ENCODE measurements at places on chromosomes 16 and 17. TPM values are rescaled to one million over a fixed set of nuclear protein-coding genes. Genes with fewer than 3 reads are reported as not detected.

DNA sequence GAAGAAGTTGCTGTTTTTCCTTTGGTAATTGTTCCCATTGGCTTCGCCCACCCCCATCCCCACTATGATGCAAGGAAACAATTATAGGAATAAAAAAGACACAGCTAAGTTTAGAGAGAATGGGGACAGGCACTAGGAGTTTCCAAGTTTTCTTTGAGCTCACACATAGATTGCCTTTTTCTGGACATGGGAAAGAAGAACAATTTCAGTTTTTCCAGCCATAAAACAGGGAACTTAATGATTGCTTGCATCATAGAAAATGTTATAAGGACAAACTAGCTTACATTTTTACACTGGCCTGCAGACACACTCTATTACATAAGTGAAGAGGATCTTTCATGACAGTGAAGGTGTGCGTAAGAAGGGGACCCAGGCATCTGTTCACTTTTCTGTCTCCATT is 142.3 kb upstream of the ZFHX3 start:
- no peaks in the 10 kb centered on the region for H3K36me3 ChIP-seq
- H3K27me3 ChIP-seq, result no peaks in the 10 kb centered on the region
- peaks cover 23% of the 10 kb centered on the region for H3K4me1 ChIP-seq
- H3K4me3 ChIP-seq, result no peak overlapping the region

DNA sequence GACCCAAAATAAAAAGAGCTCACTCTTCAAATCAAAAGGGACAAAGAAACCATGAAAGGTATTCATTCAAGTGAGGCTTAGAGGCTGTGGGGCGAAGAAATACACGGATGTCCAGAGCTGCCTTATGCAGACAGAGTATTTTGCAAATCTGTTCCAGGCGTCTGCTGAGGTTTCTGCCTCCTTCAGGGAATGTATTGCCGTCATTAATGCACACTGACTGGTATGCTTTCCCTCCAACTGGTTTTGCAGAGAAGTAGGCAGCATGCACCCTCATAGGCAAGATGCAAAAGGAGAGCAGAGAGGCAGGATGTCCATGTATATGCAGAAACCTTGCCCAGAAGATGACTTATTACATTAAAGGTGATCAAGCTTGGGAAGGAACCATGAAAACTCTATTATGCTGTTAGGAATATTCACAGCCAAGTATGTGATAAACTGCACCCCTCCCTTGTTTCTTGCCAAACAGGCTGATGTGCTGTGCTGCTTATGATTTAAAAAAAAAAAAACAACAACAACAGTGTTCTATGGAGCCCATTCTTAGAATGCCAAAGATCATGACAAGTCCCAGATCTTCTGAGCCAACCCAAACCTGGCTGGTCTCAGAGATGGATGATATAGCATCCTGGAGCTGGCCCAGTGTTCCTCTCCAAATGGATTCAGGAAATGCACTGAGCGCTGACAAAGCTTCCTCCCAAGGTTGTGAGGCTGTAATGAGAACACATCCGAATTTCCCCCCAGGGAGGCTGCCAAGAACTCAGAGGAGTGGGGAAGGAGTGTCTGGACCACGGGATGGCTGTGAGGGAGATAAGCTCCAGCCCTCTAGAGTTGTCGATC is 77.6 kb upstream of the HLF start:
- DNase-seq, result no peak
- peaks cover 3% of the 10 kb centered on the region for H3K36me3 ChIP-seq
- H3K27ac ChIP-seq, result no peak overlapping the region
- no peaks in the 10 kb centered on the region for H3K27me3 ChIP-seq
- H3K4me1 ChIP-seq, result no peaks in the 10 kb centered on the region

DNA sequence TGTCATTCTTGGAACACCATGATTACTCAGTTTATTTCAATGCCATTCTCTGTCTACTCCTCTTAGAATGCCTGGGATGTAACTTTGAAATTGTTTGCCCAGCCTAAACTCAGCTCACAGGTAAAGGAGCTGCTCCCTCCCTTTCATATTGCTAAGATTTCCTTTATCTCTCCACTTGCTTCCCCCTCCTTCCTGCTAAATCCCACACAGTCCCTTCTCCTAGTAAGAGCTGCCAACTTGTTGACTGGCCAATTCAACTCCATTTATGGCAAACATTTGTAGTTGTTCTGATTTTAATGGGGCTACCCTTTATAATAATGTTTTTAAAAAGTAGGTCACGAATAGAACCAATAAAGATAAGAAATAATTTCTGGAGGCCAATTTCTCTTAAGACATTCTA is 146.1 kb downstream of the SKAP1 start:
- no peak for DNase-seq
- H3K36me3 ChIP-seq, result no peaks in the 10 kb centered on the region
- H3K4me1 ChIP-seq, result no peaks in the 10 kb centered on the region
- no peak overlapping the region for H3K4me3 ChIP-seq
- no peak overlapping the region for H3K27ac ChIP-seq

- no peaks in the 10 kb centered on the region for H3K27me3 ChIP-seq
- H3K4me3 ChIP-seq, result no peak overlapping the region
- H3K27ac ChIP-seq, result no peak overlapping the region
- H3K36me3 ChIP-seq, result peaks cover 15% of the 10 kb centered on the region
- no peak for DNase-seq
Measured at GRCh38 chr16:27620541-27620940, 70.6 kb downstream of the KATNIP start.

GRCh38 chr17:73901661-73902415 is 257.6 kb upstream of the SDK2 start:
- peak overlapping the region; percentile 77 for H3K4me3 ChIP-seq
- H3K27me3 ChIP-seq, result peaks cover 53% of the 10 kb centered on the region
- H3K4me1 ChIP-seq, result peaks cover 10% of the 10 kb centered on the region
- peaks cover 1% of the 10 kb centered on the region for H3K36me3 ChIP-seq

GRCh38 chr16:13883881-13884280 is 36.1 kb upstream of the ERCC4 start:
- H3K36me3 ChIP-seq, result no peaks in the 10 kb centered on the region
- no peak for DNase-seq
- peaks cover 30% of the 10 kb centered on the region for H3K27me3 ChIP-seq
- no peak overlapping the region for H3K27ac ChIP-seq

DNA sequence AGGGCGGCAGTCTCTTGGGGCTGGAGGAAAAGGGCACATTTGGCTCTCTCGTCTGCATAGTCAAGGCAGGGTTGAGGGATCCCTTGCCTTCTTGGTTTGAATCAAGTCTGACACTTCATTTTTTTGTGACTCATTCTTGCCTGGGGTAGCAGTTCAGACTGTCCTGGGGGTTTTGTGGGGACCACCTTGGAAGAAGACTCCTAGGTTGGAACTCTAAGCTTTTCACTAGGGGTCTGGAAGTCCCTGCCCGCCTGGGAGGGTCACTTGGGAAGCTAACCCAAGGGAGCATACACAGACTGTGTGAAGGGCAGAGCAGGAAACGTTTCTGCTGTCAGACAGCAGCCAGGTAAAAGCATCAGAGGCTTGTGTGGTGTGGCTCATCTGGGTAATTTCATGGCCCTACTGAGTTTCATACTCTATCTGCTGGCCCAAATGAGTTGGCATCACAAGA is 11.3 kb downstream of the YPEL2 start:
- H3K27me3 ChIP-seq, result no peaks in the 10 kb centered on the region
- no peak overlapping the region for H3K4me3 ChIP-seq
- no peak for DNase-seq
- peak overlapping the region; percentile 43 for H3K27ac ChIP-seq
- H3K36me3 ChIP-seq, result peaks cover 9% of the 10 kb centered on the region

GRCh38 chr17:68600067-68600930 is 868 bp downstream of the FAM20A start:
- H3K4me3 ChIP-seq, result peak overlapping the region; percentile 68
- DNase-seq, result no peak
- H3K36me3 ChIP-seq, result no peaks in the 10 kb centered on the region
- peaks cover 8% of the 10 kb centered on the region for H3K4me1 ChIP-seq
- H3K27me3 ChIP-seq, result peaks cover 42% of the 10 kb centered on the region

DNA sequence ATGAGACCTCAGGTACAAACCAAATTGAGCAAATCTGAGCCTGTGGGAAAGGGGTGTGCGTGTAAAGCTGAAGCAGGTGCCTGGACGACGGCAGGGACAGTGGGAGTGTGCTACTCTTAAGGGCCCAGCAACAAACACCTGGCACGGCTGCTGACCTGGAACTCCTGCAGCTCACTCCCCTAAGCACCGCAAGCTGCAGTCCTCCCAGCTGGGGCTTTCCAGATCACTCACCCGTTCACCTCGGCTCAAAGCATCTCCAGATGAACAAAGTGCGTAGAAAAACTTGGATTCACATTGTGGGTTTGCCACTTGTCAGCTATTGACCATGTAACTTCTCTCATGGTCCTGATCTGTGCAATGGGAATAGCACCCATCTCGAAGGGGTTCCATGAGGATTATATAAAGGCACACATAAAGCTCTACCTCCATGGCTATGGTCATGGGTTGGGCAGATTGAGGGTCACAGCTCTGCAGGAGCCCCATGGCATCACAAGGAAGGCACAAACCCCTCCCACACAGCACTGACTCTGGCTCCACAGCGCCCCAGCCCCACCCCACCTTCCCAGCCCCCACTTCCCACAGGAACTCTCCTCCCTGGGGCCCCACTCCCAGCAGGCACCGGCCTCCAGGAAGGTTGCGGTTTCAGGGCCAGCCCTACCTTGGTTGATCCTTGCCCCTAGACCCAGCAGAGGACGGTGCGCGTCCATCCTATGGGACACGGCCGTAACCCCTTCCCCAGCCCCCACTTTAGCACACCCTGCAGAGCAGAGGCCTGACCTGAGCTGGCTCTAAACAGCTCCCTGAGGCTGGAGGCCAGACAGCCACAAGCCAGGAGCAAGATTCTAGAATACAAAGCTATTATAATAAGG is 21.9 kb downstream of the ST3GAL2 start:
- no peak overlapping the region for H3K27ac ChIP-seq
- no peaks in the 10 kb centered on the region for H3K36me3 ChIP-seq
- DNase-seq, result no peak
- H3K27me3 ChIP-seq, result no peaks in the 10 kb centered on the region

- no peak overlapping the region for H3K27ac ChIP-seq
- peaks cover 5% of the 10 kb centered on the region for H3K4me1 ChIP-seq
- H3K4me3 ChIP-seq, result no peak overlapping the region
Measured at GRCh38 chr16:11552440-11552839, 34.3 kb downstream of the LITAF start.

- no peaks in the 10 kb centered on the region for H3K27me3 ChIP-seq
- no peak for DNase-seq
- no peak overlapping the region for H3K27ac ChIP-seq
Measured at GRCh38 chr16:19131825-19132218, 18.1 kb downstream of the ITPRIPL2 start.

DNA sequence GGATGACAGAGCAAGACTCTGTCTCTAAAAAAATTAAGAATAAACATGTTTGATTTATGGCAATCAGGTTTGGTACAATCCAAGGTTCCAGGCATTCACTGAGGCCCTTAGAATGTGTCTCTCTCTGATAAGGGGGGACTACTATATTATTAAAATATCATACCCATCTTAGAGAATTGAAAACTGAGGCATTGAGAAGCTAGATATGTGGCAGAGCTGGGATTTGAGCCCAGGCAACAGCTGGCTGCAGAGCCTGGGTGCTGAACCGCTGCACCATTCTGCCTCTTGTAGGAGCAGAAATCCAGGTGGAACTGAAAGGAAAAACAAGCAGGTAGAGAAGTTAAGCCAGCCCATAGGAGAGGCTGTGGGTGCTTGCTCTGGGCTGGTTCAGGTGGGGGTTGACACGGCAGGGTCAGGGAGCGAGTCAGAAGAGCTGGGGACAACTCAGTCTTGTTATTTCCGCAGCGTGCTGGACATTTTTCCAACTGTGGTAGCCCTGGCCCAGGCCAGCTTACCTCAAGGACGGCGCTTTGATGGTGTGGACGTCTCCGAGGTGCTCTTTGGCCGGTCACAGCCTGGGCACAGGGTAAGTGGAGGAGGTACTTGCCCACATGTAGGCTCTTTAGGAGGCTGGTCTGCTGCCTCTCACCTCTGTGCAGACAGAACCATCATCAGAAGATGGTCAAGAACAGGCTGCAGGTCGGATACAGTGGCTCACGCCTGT is 62.5 kb downstream of the WIPI1 start:
- no peak overlapping the region for H3K4me3 ChIP-seq
- H3K27me3 ChIP-seq, result no peaks in the 10 kb centered on the region
- peaks cover 8% of the 10 kb centered on the region for H3K4me1 ChIP-seq
- H3K36me3 ChIP-seq, result peaks cover 2% of the 10 kb centered on the region

DNA sequence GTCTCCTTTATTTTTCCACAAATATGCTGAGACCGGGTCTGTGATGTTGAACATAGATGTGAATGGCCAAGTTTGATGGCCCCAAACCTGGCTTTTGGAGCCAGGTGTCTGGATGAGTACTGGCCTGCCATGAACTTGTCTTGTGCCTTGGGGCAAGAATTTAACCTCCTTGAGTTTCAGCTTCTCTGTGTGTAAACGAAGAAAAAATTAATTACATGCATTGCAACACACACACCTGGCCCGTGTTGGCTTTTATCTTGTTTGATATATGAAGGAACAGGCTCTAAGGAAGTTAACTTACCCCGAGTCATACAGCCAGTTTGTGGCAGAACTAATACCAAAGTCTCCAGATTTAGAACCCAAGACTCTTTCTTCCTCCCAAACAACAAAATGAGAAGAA is 13.1 kb downstream of the FBXO39 start:
- H3K27ac ChIP-seq, result no peak overlapping the region
- H3K4me1 ChIP-seq, result peaks cover 4% of the 10 kb centered on the region
- no peak overlapping the region for H3K4me3 ChIP-seq
- DNase-seq, result no peak
- H3K36me3 ChIP-seq, result no peaks in the 10 kb centered on the region
- peaks cover 69% of the 10 kb centered on the region for H3K27me3 ChIP-seq

- H3K36me3 ChIP-seq, result no peaks in the 10 kb centered on the region
- DNase-seq, result no peak
- H3K27me3 ChIP-seq, result peaks cover 16% of the 10 kb centered on the region
- H3K4me1 ChIP-seq, result peaks cover 40% of the 10 kb centered on the region
- peak overlapping the region; percentile 53 for H3K4me3 ChIP-seq
- H3K27ac ChIP-seq, result peak overlapping the region; percentile 51
Measured at GRCh38 chr17:74454197-74455024, 12.0 kb upstream of the CD300A start.

DNA sequence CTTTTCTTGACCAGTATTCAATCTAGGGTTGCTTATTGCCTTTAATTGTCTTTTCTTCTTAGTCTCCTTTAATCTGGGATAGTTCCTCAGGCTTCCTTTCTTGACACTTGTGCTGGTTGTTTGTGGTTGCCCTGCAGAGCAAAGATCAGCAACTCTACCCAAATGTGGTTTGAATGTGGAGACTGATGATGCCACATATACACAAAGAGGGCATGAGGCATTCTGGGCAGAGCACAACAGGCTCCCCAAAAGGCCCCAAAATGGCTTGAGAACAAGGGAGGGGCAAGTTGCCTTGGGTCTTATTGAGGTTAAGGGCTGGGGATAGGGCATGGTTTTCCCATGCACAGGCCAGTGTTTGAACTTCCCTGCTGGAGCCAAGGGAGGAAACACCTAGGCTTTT is 29.8 kb upstream of the HOXB9 start:
- peaks cover 45% of the 10 kb centered on the region for H3K27me3 ChIP-seq
- H3K4me3 ChIP-seq, result no peak overlapping the region
- H3K27ac ChIP-seq, result no peak overlapping the region
- DNase-seq, result no peak

KCNH4 gene
- not detected for total RNA-seq

TEX14 gene
- 0.08 TPM for total RNA-seq

TOP2A gene
- 24.6 TPM for total RNA-seq

KRT20 gene
- total RNA-seq, result not detected

GNG13 gene
- not detected for total RNA-seq

EPN3 gene
- total RNA-seq, result not detected

GAS7 gene
- 6.9 TPM for total RNA-seq

OGFOD3 gene
- total RNA-seq, result 19.9 TPM

PDE6G gene
- total RNA-seq, result not detected
